ENCODE measurements at places on chromosomes 1 and 21.

DNA sequence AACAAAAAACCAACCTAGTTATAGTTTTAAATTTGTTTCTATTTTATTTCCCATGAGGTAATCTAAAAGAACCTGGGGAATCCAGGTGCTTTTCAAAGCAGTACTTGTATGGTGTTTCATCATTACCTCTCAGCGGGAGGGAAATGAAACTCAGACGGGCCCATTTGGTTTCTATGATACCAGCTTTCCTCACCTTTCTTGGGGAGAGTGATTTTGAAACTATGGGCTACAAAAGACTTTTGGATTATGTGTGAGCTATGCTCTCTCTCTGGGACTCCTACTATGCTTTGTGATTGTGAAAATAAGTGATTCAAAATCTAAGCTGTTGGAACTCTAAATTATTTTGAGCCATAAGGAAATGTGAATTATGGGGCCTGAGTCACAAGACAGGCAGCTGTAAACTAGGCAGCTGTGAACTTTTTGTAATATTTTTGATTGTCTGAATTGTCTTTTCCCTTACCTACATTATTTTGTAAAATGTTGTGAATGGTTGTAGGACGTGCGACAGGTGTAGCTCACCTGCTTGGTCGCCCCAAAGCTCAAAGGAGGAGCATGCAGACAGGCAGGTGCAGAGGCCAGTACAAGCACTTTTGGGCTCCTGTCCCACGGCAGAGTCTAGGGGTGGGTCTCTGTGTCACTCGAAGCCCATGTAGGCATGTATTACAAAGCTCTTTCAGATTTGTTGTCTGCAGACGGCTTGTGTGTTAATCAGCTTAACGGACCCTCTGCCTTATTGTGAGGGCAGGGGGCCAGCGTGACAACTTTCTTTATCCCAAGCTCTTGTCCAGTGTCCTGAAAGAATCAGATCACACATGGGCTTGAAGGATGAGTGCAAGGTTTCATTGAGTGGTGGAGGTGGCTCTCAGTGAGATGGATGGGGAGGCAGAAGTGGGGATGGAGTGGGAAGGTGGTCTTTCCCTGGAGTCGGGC, 64.8 kb upstream of the BACH1 start:
- no peak for DNase-seq

DNA sequence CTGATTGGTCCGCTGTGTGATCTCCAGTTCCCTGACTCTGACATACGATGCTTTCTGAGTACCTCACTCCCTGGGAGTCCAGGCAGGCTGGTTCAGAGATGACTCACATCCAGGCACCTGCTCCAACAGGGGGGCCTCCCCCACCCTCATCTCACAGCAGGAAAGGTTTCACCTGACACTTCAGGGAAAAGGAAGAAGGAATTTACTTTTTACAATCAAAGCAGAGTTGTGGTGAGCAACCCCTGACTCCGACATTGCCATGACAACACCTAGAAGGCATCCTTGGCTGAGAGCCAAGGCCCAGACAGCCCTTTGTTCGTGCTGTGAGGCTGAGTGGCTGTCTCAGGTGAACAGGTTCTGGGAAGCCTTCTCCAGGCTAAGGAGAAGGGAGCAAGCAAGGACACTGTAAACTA, 164.6 kb upstream of the GJB5 start:
- DNase-seq = no peak

DNA sequence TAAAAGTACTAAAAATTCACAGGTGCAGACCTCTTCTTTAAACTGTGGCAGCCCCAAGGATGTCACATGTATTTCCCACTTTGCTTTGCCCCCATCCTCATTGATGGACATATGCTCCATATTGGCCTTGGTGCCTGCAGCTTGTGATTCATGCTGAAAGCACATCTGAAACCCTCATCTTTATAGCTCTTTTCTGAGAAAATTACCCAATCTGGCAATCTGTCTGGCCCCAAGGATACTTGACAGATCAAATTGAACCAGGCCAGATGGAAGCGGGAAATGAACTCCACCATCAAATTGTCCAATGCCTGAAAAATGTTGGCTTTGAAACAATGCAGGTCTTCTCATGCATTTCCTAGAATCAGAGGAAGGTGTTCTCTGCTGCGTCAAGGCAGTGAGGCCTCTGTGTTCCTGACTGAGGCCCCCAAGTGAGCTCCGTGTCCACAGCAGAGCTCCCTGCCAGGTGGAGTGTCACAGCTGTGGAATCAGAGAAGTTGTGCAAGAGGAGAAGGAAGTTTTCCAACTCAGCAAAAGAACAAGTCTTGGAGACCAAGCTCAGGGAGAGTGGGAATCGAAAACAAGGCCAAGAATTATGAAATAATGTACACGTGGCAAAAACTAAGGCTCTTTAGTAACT, 323.7 kb downstream of the PLPP3 start:
- peak; percentile 15 for DNase-seq

DNA sequence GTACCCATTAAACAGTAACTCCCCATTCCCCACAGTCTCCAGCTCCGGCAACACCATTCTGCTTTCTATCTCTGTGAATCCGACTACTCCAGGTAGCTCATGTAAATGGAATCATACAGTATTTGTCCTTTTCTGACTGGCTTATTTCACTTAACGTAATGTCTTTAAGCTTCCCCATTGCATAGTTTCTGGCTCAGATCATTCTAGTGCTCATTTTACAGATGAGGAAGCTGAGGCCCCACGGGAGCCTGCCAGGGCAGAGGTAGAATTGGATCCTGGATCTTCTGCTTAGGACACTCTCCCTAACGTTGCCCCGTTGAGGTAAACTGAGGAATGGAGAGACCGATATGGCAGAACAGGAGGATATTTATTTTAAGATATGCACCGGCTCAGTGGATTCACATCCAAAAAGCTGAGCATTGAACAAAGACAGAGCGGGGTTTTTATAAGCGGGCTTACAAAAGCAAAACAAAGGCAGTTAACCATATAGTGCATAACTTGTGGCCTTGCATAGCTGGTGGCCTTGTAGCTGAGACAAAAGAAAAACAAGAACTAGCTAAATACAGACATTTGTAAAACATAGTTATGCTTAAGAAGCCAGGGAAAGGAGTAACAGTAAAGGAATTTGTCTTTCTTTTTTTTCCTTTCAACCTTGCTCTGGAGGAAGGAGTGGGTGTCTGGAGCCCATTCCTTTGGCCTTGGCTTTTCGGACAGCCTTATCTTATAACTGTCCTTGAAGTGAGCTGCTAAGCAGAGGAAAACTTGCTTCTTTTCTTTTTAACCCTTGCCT, 15.3 kb upstream of the KLHDC8A start:
- peak; percentile 85 for DNase-seq

DNA sequence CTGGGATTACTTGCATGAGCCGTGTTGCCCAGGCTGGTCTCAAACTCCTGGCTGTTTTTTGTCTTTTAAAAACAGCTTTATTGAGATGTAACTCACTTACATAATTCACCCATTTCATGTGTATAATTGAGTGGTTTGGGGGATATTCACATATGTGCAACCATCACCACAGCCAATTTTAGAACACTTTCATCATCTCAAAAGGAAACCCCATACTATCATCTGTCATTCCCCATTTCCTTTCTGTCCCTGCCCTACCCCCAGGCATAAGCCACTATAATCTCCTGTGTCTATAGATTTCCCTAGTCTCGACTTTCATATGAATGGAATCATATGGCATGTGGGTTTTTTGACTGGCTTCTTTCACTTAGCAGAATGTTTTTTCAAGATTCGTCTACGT, 43.3 kb downstream of the GPR137B start:
- DNase-seq = no peak

DNA sequence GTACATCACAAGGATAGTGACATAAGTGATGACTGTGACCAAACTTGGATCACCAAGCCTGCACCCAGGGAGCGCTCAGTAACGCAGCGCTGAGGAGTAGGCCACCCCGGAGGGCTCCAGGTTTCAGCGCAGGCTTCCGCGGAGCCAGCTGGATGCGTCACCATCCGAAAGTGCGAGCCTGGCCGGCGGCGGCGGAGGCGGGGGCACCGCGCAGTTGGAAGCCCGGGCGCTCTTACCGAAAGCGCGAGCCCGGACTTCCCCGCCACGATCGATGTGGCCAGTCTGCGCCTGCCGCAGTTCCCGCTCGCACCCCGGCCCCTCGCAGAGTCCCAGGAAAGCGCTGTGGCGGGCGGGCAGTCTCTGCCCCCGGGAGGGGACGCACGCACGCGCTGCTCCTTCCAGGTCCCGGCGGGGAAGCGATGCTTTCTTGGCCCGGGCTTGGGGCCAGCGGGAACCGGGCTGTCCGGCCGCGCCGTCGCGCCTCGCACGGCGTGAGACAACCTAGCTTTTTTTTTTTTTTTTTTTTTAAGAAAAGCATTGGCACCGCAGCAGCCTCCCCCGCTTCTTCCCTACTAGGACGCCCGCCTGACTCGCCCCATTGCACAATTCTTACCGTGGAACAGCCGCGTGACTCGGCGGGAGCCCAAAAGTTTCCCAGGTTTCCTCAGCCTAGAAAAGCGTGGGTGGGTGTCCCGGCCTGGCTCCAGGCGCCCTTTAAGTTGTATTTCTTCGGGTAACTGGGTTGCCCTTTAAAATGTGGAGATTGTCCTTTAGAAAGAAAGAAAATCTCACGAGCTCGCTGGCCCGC, 36.4 kb upstream of the JAK1 start:
- DNase-seq = peak; percentile 81

DNA sequence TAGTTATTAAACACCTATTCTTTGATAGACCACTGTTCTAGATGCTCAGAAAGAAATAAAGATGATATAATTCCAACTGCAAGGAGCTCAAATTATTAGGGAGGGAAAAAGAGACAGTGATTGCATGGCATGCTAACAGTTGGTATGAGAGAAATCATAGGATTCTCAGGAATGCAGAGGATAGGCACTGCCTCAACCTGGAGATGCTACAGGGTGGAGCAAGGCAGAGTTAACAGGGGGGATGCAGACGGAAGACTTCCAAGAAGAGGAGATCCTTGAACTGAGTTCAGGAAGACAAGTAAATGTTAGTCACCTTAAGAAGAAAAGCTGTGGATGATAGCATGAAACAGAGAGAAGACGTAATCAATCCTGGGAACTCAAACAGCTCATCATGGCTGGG, 123.7 kb downstream of the DAB1 start:
- DNase-seq = no peak

- DNase-seq = peak; percentile 79
Observed at GRCh38 chr1:206685769-206686477, 1.2 kb downstream of the MAPKAPK2 start.

GRCh38 chr1:237219751-237220642, 178.0 kb downstream of the RYR2 start:
- no peak for DNase-seq

DNA sequence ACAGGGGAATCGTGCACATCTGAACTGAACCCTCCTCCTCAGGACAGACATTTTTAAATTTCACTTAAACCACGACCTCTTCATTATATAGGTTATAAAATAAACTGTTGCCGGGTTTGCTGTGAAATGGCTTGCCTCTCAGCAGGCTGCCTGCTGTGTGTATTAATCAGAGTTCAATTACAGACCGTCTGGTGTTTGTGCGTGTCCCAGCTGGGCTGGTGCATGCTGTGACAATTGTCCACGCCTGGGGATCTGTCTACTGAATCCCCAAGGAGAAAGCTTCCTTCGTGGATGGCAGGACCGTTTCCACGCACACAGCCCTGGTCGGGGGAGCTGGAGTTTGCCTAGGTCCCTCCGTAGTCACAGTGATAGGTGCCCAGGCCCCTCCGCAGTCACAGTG, 13.4 kb upstream of the AGPAT3 start:
- no peak for DNase-seq

DNA sequence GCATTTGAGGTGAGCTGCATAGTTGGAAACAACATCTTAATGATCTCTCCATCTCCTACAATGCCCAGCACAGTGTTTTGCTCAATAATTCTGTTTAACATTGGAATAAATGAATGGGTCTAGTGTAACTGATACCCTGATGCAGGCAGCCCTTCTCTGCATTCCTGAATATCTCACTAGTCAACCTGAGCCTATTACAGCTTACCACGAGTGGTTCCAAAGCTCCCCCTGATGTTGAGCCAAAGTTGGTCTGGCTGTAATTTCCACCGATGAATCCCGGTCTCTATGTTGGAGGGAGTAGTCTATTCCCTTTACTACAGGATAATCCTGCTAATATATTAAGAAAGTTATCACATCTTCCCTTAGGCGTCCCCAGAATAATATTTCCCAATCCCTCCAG, 63.8 kb downstream of the ZBTB18 start:
- DNase-seq = no peak

DNA sequence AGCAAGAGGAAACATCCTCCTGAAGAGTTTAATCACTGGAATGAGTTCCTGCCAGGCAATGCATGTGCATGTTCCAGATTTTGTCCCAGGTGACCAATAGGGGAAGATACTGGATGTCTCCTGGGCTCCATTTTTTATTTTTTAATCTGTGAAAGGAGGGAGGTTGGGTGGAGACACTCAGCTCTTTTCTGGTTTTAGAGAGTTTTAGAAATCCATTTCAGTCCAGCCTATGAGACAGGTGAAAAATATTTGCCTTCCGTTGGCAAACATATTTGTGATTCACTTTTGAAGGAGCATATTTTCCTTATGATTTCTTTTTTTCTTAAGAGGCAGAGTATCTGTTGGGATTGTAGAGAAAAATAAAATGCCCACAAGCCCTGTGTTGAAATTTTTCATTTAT, 70.7 kb downstream of the ABCA4 start:
- DNase-seq = no peak

DNA sequence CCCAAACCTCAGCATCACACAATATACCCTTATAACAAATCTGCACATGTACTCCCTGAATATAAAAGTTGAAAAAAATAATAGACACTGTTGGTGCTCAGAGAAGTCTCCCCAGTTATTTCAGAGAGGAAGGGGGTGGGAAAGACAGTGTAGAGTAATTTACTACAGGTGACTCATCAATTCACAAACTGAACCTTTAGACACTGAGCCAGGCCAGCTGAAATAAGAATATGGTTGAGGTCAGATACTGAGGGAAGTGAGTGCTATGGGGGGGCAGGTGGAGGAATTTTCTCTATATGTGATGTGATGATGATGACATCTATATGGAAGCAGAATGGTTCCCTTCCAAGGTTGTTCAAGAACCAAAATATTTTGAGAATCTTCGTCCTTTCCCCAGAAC, 50.1 kb downstream of the MRPL39 start:
- DNase-seq = peak; percentile 12

GRCh38 chr1:246860401-246860800, 71.3 kb downstream of the AHCTF1 start:
- DNase-seq = no peak

DNA sequence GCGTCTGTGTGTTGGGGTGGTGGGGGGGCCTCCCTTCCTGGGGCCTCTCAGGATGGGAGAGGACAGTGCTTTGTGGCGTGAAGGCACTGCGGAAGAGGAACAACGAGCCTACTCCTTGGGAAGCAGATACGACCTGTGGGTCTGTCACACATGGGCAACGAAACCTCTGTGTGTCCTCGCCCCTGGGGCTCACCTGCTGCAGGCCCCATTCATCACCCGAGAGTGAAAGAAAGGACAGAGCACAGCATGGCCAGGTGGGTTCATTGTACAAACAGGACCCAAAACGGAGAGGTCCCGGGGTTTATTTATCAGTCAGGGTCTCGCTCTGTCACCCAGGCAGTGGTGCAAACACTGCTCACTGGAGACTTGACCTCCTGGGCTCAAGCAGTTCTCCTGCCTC, 40.1 kb upstream of the LIN9 start:
- DNase-seq = no peak
